CD4-positive, alpha-beta T cell treated with Interleukin-4 for 1 hour (primary cell): ENCODE measurements at places on chromosomes 1 and 21.

- no peak for DNase-seq
These were observed 127.5 kb downstream of the RHOU start for GRCh38 chr1:228862542-228863505.

DNA sequence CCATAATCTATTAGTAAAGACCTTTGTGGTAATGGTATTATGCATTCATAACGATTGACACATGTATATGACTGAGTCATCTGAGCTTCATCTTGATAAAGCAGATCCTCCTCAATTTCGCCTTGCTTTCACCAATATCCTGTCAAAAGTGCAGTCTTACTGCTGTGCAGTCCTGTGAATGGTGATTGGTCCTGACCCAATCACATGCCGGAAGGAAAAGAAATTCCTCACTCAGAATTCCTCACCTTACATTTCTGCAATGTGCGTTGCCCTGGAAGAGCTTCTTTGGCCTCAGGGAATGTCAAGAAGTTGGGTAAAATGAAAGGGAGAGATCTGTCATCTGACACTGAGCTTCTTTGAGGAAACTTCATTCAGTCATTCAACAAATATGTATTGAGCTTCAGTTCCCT is 121.0 kb upstream of the TSPAN2 start:
- DNase-seq: no peak

DNA sequence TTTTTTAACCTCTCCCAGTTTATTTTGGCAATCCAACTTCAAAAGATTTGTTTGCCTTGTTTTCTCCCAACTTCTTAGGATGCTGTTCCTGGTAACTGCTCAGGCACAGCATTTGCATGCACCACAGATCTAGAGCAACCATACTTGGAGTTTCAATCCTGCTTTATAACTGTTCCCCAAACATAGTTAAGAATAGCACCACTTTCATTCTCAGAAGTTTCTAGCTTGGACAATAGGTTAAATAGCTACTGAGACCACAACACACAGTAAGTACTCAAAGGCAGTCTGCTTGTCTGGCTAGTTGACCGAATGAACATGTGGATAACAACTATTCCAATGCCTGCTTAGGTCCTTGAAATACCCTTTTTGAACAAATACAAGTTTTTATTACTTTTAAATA is 76.8 kb downstream of the FOXJ3 start:
- DNase-seq: no peak

- no peak for DNase-seq
These were observed 33.1 kb upstream of the SAMD11 start for GRCh38 chr1:890661-891060.

DNA sequence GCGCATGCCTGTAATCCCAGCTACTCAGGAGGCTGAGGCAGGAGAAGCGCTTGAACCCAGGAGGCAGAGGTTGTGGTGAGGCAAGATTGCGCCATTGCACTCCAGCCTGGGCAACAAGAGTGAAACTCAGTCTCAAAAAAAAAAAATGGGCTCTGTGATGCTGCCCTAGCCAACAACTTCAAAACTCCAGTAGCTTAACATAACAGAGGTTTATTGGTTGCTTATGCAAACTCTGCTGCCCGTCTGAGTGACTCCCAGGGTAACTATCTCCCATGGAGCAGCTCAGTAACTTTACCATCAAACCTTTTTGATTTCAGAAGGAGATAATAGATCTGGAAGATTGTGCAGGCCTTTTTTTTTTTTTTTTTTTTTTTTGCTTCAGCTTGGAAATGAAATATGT is 18.9 kb upstream of the ITLN2 start:
- DNase-seq: no peak

GRCh38 chr1:229101011-229101871 is 169.7 kb upstream of the RAB4A start:
- DNase-seq: no peak

DNA sequence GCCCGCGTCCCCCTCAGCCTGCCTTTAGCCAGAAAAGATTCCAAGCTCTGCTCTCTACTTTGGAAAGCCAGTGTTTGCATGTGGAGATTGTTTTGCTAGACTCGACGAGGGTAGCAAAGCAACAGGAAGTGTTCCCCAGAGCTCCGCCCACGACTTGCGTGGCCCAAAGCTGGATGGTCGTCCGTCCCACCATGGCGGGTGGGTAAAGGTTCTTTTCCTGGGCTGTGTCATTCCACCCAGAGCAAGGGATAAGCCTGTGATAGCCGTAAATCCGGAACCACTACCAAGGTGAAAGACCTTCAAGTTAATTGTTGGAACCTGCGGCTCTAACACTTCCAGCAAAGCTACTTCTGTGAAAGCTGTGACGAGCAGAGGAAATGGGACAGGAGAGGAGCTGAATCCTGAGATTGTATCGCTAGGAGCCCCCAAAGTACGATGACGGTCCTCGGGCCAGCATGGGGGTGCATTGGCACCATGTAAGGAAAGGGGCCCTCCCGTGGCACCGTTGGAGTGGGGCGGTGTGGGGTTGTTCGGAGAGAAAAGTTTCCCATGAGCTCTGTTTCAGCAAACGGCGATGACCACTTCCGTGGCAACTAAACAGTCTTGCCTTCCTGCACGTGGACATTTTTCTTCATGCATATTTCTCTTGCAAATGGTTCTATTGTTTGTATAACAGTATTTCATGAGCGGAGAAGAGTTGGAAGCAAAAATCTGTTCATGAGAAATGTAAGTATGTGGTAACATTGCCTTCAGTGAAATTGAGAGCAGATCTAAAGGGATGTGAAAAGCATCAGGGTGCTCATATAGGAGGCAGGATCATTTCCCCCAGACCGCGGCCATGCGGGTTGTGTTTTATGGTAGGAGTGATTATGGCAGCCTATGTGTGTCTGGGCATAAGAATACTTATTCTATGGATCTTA is 8.4 kb downstream of the MX2 start:
- DNase-seq: peak; percentile 36

DNA sequence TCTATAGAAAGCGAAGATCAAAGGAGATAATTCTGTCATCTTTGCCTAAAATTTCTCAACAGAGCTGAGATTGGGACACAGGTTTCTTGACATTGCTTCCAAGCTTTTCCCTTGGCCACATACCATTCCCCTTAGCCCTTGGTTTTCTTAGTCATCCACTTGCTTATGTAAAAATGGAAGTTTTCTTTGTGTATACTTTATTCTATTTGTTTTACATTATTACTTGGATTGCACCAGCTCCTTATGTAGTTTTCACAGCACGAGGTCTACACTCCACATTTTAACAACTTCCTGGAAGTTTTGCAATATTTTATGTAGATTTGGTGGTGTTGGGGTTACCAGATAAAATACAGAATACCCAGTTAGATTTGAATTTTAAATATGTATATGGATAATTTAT is 129.8 kb downstream of the PLA2G4A start:
- no peak for DNase-seq

DNA sequence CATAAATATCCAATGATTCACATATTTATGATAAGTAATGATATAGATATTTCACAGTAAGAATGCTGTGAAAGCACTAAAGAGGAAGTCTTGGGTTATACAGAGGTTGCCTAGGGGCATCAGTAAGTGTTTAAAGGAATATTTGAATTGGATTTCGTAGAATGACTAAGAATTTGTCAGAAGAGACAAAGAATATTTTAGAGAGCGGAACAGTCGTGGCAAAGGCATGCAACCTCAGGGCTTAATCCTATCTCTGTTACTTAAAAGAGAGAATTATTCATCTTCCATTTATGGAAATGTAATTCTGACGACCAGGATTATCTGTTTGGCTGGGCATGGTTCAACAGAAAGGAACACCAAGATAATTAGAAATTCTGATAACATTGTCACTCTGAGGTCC is 171.9 kb upstream of the NR5A2 start:
- DNase-seq: no peak

DNA sequence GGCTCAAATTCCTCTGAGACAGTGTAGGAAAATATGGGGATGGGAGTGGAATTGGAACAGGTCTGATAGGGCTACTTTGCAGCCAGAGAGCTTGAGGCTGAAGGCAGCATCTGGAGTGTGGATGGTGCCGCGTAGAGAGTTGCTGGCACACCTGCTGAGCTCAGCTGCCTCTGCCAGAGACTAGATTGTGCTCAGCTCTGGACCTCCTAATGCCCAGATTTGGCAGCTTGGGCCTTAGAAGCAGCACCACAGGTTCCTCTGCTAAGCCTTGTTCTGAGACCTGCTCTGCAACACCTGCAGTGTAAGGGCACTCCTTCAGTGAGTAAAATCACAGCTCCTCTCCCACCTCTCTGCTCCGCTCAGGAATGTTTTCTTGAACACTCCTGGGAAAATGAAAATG is 23.3 kb downstream of the ACOT11 start:
- no peak for DNase-seq

DNA sequence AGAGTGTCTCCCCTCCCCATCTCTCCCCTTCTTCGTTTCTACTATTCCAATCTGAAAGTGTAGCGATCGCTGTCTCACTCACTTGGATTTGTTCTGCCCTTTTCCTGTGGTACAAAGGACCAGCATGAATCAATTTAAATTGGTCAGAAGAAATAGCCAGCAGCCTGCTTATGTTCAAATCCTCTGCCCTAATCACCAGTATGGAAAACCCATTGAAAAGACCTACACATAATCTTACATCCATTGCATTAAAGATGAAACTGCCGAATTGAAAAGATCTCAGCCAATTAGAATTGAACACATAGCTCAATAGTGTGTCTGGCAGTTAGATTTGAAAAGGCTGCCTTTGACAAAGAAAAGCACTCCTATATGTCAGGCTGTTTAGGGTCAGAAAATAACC is 122.6 kb downstream of the TNNI3K start:
- DNase-seq: no peak

- no peak for DNase-seq
These were observed 738.4 kb downstream of the USP25 start for GRCh38 chr21:16468184-16468583.

- DNase-seq: no peak
These were observed 1.5 kb downstream of the C1orf35 start for GRCh38 chr1:228101614-228101993.

- no peak for DNase-seq
These were observed 9.5 kb upstream of the BTG2 start for GRCh38 chr1:203295796-203296195.

DNA sequence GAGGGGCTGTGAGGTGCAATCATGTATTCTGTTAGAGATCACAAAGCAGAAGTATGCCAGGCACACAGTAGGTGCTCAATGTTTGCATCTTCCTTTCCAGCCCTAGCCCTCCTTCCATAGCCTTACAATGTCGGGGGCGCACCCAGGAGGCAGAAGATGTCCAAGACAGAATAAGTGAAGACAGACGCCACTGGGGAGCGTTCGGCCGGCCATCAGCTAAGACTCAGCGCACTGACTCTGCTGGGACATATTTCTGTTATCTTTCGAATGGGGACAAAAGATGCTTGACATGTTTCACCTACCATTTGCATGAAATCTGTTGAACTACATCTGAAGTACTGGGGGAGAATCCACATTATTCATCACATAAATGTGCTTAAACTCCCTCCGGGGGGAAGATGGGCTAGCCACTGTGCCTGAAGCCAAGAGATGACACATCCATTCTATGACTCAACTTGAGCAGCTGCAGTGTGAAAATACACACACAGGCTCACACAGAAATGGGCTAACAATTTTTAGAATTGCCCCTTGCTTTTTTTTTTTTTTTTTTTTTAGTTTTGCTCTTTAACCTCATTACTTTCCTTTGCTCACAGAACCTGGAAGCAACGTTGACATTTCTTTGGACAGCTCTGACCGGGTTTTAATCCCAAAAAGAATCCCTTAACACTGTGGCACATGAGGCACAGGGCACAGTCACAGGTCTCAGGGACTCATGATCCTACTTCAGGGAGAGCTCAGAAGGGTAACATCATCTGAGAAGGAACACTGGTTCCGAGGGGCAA is 7.9 kb downstream of the TIAM1 start:
- DNase-seq: no peak

- no peak for DNase-seq
These were observed 5.3 kb downstream of the EDN2 start for GRCh38 chr1:41479000-41479807.

DNA sequence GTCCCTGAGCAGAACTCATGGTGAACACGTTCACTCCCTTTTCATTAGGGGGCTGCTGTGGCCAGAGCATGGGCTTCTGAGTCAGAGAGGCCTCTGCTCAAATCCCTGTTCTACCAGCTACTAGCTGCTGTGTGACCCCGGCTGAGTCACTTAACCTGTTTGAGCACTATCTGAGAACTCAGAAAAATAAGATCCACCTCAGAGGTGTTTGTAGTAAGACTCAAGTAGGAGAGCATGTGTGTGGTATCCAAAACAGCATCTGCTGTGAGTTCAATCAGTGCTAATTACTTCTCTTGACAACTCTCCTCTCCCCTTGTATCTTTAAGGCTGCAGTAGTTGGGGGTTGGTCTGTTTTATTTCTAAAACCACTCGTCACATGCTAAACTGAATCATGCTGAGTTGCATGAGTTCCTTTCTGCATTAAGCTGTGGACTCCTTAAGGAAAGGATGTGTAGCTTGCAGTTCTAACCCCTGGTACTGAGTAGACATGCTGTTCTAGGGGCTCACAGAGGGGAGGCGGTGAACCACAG is 39.7 kb upstream of the JUN start:
- DNase-seq: no peak

- no peak for DNase-seq
These were observed 4.0 kb upstream of the ELAPOR1 start for GRCh38 chr1:109109906-109110305.

- DNase-seq: no peak
These were observed 63.0 kb downstream of the B3GALNT2 start for GRCh38 chr1:235441159-235441685.

GRCh38 chr1:167938080-167938636 is 1.3 kb upstream of the MPC2 start:
- no peak for DNase-seq

DNA sequence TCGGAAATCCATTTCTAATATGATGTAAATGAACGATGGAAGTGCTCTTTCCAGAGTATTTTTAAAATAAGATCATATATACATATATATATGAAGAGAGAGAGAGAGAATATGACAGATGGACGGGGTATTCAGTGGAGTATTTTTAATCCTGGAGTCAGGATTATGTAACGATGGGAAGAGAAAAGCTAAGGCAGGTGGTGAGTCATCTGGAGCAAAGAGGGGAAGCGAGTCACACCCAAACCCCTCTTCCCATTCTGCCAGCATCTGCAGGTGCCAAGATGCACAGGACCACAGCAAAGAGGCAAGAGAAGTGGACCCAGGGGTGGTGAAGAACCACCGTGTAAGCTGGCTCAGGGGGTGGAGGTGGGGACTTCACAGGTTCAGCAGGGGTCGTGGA is 102.7 kb upstream of the GRIK3 start:
- no peak for DNase-seq

DNA sequence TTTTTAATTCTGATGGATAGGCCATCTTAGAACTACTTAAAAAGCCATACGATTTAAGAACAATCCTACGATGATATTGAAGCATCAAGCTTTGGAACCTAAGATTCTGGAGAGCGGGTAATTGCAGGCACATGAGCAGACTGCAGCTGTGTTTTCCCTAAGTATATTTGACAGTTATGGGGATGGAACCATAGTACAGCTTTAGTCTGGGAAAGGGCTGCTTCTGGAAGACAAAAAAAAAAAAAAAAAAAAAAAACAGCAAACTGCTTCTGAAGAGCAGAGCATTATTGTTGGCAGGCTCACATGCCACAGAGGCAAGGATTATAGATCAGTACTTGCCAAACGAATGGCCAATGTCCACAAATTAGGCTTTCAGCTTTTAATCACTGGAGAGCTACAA is 1618.7 kb downstream of the AMY1C start:
- DNase-seq: no peak
